Umbilical cord (tissue), 2 donors: ENCODE measurements at places on chromosomes 3 and 15. TPM values are rescaled to one million over a fixed set of nuclear protein-coding genes. Genes with fewer than 3 reads are reported as not detected.

CD276 gene
- total RNA-seq: 38.5 TPM

PLAAT1 gene
- total RNA-seq: 2.4 TPM

LRRIQ4 gene
- total RNA-seq: not detected

MBD4 gene
- total RNA-seq: 16.4 TPM

ALG3 gene
- 27.7 TPM for total RNA-seq

OR5H1 gene
- total RNA-seq: 2.4 TPM

ALS2CL gene
- 8.7 TPM for total RNA-seq

LRRC31 gene
- not detected for total RNA-seq
